Hepatic stellate cell (primary cell): ENCODE measurements at places on chromosomes 2 and 18.

DNA sequence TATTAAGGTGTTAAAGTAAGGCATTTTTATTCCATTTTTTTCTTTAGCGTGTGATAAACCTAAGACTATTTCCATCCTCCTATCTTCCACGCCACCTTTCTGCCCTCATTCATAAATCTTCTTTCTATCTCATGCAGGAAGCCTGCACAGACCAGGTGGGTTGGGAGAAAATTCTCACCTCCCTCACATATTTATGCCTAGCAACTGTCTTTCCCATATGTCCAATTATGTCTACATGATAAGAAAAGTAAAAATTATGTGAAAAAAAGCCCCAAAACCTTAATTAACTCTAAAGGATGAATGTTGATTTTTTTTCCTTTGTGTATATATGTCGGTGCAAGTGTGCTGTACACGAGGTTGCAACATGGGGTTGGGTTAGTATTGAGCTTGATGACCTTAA lies 225.6 kb upstream of the GCFC2 start:
- DNase-seq, result no peak

DNA sequence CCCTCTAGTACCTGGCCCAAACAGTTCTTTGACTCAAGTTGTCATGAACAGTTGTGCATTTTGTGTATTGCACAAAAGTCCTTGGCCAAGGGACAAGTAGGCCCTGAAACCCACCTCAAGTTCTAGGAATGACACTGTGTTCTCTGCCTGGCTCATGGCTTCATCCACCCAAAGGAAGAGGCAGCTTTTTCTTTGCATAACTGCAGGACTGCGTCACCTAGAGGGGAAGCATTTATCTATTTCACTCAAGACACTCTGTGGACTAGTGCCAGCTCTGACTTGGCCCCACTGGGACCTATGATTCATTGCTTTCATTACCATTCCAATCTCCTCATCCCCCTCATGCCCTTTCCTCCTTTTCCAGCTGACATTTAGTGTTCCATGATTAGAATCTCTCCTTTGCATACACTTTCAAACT lies 119.3 kb upstream of the SIX2 start:
- peak; percentile 80 for DNase-seq

- no peak for DNase-seq
Measured at GRCh38 chr18:75496151-75496550, 68.6 kb upstream of the SMIM21 start.

- no peak for DNase-seq
Measured at GRCh38 chr2:65144571-65144970, 14.7 kb upstream of the RAB1A start.

DNA sequence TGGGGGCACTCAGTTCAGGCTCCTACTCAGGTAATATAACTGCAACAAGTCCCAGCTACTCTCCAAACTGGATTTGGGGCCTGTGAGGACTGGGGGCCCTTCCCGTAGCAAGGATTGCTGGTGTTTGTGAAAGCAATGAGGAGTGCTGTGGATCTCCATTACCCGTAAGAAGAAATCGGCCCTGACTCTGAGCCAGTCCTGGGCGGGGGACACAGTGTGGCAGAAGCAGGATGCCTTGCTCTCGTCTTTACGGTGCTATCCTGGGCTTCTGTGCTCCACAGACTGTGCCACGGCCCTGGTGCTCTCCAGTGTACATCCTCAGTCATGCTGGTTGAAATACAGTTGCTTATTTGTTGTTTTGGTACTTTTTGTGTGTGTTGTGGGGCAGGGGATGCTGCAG lies 172.9 kb downstream of the NDUFA10 start:
- DNase-seq, result no peak

- peak; percentile 59 for DNase-seq
Measured at GRCh38 chr18:22169889-22170420, 566 bp downstream of the GATA6 start.

DNA sequence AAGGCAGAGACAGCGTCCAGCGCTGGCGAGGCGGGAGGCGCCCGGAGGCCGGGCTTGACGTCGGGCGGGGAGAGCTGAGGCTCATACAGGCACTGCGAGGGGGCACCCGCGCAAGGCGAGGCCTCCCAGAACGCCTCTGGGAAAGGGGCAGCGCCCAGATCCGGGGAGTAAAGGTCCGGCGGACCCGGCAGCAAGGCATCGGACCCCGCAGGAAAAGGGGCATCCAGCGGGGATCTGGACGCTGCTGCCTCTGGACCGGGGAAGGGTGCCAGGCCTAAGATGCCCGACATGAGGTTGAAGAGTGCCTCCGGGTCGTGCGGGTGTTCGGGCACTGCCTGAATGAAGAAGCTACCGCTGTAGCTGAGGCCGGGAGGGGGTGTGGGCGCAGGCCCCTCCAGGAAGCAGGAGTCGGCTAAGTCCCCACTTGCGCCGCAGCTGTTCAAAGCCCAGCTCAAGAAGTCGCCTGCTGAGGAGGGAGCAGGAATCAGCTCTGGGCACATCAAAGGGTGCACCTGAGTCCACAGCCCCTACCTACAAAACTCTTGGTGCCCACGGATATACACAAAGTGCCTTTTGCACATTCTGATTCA lies 937 bp downstream of the EGR4 start:
- DNase-seq, result no peak

DNA sequence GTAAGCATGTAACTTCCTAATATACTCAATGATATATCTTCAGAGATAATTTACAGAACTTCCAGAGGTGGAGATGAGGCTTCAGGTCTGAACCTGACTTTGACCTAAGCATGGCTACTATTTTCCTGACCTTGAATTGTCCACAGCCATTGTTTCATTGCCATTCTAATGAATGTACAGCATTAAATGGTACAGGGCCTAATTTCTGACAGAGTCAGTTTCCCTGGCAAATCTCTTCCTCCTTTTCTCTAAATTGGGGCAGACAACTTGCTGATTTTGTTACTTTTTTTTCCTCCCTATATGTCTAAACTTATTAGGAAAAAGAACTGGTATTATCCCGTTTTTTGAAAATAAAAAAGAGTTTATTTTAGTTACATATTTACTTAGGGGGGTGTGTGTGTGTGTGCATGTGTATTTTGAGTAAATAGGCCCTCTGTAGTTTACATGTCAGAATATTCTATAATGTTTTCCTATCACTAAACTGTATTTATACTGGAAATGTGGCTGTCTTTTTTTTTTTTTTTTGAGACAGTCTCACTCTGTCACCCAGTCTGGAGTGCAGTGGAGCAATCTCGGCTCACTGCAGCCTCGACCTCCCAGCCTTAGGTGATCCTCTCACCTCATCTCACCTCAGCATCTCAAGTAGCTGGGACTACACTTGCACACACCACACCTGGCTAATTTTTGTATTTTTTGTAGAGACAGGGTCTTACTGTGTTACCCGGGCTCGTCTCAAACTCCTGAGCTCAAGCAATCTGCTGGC lies 43.3 kb upstream of the SCN9A start:
- DNase-seq, result no peak

GRCh38 chr2:53786705-53787613 lies at the start of the genes ASB3 and ERLEC1:
Gene ASB3, minus strand, starts transcription at chr2:53786953. Its CDS starts 21,381 bp downstream, at chr2:53765572.
Gene ERLEC1, plus strand, starts transcription at chr2:53787044. Its CDS starts 167 bp downstream, at chr2:53787211.
- peak; percentile 81 for DNase-seq

GRCh38 chr2:241496904-241497877 lies 11.2 kb downstream of the STK25 start:
- DNase-seq, result no peak

- DNase-seq, result no peak
Measured at GRCh38 chr2:164675027-164675426, 53.7 kb upstream of the GRB14 start.

DNA sequence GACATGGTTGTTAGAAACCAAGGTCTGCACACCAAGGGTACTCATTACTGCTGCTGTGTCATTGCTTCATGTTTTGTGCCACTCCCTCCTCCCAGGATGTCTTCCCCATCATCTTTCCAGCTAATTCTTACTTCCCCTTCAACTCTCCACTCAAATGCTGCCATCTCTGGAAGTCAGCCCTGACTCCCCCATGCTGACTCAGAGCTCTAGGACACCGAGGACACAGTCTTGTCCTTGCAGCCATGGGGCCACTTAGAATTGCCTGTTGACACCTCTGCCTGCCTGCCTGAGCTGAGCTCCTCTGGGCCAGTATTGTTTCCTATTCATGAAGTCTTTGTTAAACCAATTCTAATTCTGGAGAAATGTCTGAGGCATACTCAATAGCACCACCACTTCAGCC lies 100.2 kb downstream of the GYPC start:
- no peak for DNase-seq
